ENCODE measurements at places on chromosomes 7 and 10.

DNA sequence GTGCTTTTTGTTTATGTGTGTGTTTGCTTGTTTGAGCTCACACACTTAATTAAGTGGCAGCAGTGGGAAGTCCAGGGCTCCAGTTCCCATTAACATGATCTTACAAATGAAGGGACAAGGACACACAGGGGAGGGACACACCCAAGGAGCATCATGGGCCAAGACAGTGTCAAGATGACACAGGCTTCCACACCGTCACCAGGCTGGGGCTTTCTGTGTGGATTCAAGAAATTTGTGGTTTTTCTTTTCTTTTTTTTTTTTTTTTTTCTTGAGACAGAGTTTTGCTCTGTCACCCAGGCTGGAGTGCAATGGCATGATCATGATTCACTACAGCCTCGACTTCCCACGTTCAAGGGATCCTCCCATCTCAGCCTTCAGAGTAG lies 173.6 kb downstream of the KIAA1217 start:
- DNase-seq = no peak

- DNase-seq = no peak
Measured at GRCh38 chr7:118040562-118040961, 143.4 kb upstream of the LSM8 start.

DNA sequence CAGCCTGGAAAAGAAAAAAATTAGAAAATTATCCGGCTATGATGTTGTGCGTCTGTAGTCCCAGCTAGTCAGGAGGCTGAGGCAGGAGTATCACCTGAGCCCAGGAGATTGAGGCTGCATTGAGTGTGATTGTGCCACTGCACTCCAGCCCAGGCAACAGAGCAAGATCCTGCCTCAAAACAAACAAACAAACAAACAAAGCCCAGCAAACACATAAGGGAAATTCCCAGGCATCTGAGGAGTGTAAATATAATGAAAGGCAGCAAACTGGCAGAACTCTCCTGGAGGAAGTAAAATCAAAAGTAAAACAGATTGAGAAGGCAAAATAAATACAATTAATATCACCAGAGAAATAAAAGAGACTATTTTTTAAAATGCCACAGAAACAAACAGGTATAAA lies 84.5 kb upstream of the ITGB1 start:
- no peak for DNase-seq

DNA sequence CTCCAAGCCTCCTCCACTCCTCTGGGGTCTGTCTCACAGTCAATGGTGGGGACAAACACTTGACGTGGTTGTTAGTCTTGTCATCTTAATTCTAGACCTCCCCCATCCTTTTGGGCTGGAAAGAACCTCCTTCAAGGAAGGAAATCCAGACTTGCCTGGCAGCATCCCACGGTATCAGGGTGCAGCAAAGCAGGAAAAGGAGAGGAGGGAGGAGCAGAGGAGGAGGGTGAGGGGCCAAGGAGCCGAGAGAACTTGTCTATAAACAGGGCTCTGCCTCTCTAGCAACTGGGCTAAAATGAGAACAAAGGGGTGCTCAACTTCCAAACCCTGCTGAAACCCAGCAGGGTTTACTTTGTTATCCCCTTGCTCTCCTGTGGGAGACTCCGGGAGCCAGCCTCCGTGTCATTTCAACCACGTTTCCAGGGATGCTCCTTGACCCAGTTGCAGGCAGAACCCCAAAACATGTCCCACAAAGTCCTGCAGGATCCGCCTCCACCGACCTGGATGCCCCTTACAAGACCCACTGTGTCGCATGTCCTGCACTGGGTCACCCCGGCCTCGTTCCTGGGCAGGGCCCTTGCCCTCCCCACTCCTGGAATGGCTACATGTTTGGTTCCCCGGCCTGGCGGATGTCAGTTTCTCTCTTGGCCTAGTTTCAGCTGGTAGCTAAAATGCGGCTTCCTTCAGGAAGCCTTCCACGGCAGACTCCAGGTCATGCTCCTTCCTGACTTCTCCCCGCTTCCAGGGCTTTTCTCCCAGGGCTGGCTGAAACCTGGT lies 69.7 kb upstream of the MGMT start:
- DNase-seq = no peak

- no peak for DNase-seq
Measured at GRCh38 chr7:23331132-23331531, 32.0 kb downstream of the MALSU1 start.

DNA sequence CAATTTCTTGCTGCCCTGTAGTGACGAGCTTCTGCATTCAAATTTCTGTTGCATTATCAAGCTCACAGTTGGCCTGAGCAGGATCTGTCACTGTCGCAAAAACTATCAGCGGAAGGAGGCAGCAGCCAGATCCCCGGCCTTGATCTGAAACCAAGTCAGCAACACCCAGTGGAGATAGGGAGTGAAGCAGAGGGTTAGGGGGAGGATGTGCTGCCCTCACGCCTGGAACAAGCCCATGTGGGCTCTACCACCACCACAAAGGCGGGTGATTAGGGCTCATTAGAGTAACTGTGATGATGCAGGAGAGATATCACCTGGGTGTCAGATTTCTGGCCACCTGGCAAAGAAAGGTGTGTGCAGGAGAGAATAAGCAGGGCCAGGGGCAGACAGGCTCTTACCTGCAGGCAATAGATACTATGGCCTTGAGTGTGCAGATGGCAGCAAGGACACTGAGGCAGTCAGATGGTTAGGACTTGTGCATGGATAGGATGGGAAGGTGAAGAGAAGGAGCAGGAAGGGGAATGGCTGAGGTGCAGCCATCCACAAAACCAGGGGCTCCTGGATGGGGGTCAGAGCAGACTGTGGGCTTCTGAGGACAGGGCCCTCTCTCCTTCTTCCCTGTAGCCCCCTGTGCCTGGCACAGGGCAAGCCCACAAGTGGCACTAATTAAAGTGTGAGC lies 417.3 kb downstream of the RPS24 start:
- peak; percentile 9 for DNase-seq

- DNase-seq = no peak
Measured at GRCh38 chr7:24595671-24596418, 22.6 kb downstream of the PALS2 start.

- no peak for DNase-seq
Measured at GRCh38 chr7:66146701-66147100, 32.1 kb downstream of the CRCP start.

GRCh38 chr7:42183547-42183946 lies 53.5 kb downstream of the GLI3 start:
- peak; percentile 37 for DNase-seq

DNA sequence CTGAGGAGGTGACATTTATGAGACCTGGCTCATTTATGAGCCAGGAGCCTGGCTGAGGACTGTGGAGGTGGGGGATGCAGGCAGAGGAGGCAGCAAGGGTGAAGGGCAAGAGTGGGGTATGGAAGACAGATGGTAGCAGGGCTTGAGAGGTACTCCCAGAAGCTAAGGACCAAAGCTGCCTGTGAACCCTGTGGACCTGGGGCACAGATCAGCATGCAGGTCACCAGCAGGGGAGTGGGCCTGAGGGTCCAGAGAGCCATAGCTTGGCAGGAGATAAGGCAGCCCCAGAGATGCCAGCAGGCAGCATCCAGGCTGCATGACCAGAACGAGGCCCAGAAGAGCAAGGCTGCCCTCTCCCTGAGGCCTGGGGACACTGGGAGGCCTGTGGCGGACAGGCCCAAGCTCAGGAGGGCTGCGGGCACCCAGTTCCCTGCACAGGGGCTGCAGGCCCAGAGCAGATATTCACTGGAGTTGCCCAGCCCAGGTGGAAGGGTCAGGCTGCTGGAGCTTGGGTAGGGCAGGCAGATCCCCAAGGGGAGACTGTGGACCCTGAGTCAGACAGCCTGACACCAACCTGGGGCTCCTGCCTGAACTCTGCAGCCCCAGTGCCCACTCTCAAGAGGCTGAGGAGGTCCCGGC lies 3.4 kb downstream of the GPR15LG start:
- DNase-seq = no peak

DNA sequence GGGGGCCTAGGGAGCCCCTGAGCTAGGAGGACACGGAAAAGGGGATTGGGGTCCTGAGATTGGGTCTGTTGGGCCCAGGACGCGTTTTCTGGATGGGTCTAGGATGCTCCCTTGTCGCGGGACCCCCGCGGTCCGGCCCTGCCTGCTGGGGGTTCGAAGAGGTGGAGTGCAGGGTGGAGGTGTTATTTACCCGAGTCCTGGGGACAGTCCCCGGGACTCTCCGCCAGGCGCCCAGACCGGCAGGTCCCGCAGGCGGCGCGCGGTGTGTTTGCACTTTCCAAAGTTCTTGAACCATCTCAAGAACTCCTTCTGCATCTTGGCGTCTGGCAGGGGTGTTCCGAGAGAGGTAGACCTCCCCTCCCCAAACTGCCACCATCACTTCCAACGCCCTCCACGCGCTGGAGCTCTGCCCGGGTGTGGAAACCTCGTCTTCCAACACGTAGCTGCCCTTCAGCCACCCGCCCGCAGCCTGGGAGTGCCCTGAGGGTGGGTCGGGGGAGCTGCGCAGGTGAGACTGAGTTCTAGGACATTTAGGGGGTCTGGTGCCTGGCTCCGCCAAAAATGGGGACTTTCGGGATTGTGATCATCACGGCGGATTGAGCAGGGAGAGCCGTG lies 569 bp downstream of the CAV1 start:
- peak; percentile 27 for DNase-seq

DNA sequence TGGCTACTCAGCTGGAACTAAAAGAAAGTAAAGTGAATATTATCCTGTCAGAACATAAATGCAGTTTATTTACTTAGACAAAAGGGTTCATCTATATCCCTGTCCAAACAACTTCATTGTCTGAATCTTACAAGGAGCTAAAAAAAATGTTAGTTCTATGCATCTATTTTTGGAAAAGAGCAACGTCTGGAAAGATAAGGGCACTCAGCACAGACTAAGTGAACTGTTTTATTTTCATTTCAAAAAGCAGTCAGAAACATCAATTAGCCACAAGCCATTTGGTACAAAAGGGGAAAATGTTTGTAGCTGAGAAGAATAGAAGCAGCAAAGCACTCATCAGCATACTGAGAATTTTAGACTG lies 245.5 kb downstream of the FOXP2 start:
- no peak for DNase-seq

GRCh38 chr10:79396520-79396919 lies 48.9 kb downstream of the ZCCHC24 start:
- no peak for DNase-seq

DNA sequence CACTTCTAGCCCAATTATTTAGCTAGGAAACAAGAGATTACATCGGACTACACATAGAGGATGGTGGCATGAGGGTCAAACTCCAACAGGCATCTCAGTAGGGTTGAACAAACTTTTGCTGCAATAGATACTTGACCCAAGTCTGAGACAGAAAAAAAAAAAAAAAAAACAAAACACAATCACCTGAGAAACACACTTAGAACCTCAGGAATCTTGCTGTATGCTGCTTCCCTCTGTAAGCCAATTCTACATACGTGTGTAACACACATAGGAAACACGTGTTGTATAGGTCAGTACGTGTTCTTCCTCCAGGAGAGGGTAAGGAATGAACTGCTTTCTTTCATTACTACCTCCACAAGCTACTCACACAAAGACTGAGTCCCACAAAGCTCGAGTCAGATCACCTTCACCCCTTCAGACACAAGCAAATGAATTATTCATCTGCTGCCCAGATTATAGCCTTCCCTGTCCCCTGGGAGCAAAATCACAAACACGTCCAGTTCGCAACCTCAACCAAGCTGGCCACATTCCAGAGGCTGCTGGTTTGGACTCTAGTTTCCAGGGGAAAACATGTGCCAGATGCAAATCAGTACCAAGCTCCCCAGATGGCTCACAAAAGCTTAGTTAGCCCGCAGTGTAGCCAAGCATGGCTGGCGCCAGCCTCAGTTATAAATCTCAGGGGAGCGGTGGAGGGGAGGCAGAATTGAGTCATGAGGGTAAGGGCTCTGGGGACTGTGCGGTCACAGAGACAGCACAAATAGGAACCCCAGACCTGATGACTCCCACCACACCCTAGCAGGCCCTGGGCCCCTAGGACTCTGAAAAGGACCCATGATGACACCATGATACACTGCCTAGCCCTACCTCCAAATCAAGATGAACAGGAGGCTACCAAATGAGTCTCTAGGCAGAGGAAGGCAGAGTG lies 15.1 kb downstream of the PSAP start:
- DNase-seq = no peak

DNA sequence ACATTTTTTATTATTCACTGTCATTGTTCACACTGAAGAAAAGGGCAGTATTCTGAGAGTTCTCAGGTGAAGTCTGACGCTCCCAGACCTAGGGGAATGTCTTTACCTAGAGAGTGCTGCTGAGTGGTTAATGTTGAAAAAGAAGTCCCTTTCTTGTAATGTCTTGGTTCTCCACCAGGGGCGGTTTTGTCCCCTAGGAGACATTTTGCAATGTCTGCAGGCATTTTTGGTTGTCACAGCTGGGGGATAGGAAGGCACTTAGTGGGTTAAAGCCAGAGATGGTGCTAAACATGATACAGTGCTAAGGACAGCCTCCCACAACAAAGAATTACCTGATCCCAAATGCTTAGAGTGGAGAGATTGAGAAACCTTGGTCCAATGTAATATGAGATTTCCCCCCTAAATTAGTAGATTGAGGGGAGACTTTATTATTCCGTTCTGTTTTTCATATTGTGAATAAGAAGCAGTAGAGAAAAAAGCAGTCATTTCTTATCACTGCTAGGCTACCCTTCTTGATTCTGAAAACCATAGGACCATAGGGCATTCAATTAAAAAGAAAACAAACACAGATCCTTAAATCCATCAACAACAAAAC lies 13.1 kb downstream of the UMAD1 start:
- DNase-seq = peak; percentile 25

DNA sequence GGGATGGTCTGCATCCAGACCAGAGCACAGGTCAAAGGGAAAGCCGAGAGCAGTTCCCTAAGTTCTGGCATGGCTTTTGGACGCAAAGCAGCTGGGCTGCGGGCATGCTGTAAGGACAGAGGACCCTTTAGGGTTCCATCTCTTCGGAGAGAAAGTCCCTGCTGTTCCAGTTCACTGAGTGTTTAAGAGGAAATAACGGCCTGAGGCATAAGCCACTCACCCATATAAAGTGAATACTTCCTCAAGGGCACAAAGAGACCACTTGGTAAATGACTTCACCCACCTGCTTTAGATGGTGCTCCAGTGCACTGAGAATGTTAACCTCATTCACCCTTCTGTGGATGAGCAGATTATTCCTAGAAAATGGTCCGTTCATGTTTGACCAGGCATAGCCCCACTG lies 586.7 kb upstream of the GALNT17 start:
- no peak for DNase-seq

- no peak for DNase-seq
Measured at GRCh38 chr7:140841166-140841715, 83.5 kb downstream of the BRAF start.

GRCh38 chr7:112130729-112131410 lies 75.3 kb downstream of the DOCK4 start:
- no peak for DNase-seq

GRCh38 chr10:49254556-49255318 lies 44.2 kb upstream of the C10orf71 start:
- DNase-seq = no peak

- no peak for DNase-seq
Measured at GRCh38 chr10:113880236-113880635, 25.8 kb downstream of the NHLRC2 start.

- DNase-seq = no peak
Measured at GRCh38 chr7:55309040-55309991, 55.8 kb upstream of the LANCL2 start.

DNA sequence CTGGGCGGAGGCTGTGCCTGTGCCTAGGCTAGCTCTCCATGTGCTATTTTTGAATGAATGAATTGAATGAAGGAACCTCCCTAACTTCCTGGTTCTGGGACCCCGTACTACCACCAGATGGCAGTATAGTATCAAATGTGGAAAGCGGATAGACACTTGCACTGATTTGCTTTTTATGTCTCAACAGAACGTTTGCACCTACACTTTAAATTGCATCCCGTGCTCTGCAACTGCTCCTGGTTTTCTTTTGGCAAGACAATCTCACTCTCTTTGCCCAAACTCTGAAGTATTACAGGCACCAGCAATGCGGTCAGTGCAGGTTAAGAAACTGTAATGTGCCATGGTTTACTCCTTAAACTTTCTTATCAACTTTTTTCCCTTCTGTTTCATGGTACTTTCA lies 6.5 kb downstream of the FZD8 start:
- DNase-seq = peak; percentile 58
